ENCODE measurements at places on chromosomes 1 and 21. TPM values are rescaled to one million over a fixed set of nuclear protein-coding genes. Genes with fewer than 3 reads are reported as not detected.

- no peaks in the 10 kb centered on the region for H3K4me1 ChIP-seq
- no peak overlapping the region for H3K4me3 ChIP-seq
- H3K27ac ChIP-seq, result no peak overlapping the region
- no peak for DNase-seq
- H3K27me3 ChIP-seq, result no peaks in the 10 kb centered on the region
Observed at GRCh38 chr1:162279136-162279498, 97.5 kb downstream of the SPATA46 start.

- peaks cover under 1% of the 10 kb centered on the region for H3K36me3 ChIP-seq
- H3K4me3 ChIP-seq, result peak overlapping the region; percentile 92
- peaks cover 7% of the 10 kb centered on the region for H3K4me1 ChIP-seq
- H3K27me3 ChIP-seq, result no peaks in the 10 kb centered on the region
- peak overlapping the region; percentile 94 for H3K27ac ChIP-seq
Observed at GRCh38 chr1:227317523-227318015, 723 bp downstream of the CDC42BPA start.

- no peak for DNase-seq
- H3K27ac ChIP-seq, result no peak overlapping the region
- no peaks in the 10 kb centered on the region for H3K36me3 ChIP-seq
- no peaks in the 10 kb centered on the region for H3K4me1 ChIP-seq
- H3K4me3 ChIP-seq, result no peak overlapping the region
Observed at GRCh38 chr1:98388441-98388840, 273.1 kb upstream of the SNX7 start.

GPR37L1 gene
- polyA plus RNA-seq, result 0.10 TPM

GRCh38 chr1:179831852-179832699 lies 45.5 kb downstream of the TOR1AIP2 start:
- H3K27me3 ChIP-seq, result no peaks in the 10 kb centered on the region
- no peak overlapping the region for H3K27ac ChIP-seq
- H3K36me3 ChIP-seq, result no peaks in the 10 kb centered on the region
- H3K4me1 ChIP-seq, result no peaks in the 10 kb centered on the region
- no peak overlapping the region for H3K4me3 ChIP-seq

S1PR1 gene
- 10.0 TPM for polyA plus RNA-seq

AMY2B gene
- polyA plus RNA-seq, result 32.3 TPM

- H3K36me3 ChIP-seq, result no peaks in the 10 kb centered on the region
- no peak for DNase-seq
- H3K4me3 ChIP-seq, result no peak overlapping the region
- H3K27me3 ChIP-seq, result no peaks in the 10 kb centered on the region
- no peaks in the 10 kb centered on the region for H3K4me1 ChIP-seq
Observed at GRCh38 chr1:241086686-241087085, 270.3 kb downstream of the RGS7 start.

RPAP2 gene
- 21.8 TPM for polyA plus RNA-seq

DNA sequence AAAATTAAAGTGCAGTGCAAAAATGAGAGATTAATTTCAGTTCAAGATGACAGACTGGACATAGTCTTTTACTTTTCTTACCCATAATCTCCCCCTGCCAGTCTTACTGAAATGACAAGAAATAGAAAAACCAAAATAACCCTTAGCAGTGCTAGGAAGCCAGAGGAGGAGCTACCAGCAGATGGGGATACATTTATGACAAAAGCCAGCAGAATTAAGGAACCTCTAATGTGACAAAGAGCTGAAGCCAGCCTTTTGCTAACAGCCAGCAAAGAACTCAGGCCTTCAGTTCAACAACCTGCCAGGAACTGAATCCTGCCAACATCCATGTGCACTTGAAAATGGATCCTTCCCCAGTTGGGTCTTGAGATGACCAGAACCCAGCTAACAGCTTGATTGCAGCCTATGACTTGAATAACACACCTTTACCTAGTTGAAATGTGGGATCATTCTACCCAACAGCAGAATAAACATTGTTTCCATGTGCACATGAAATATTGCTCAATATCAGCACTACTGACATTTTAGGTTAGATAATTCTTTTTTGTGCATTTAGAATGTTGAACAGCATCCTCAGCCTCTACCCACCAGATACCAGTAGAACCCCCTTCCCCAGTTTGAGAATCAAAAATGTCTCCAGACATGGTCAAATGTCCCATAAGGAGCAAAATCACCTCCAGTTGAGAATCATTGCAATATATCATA lies 7.9 kb upstream of the TRAF5 start:
- no peak for DNase-seq
- no peaks in the 10 kb centered on the region for H3K4me1 ChIP-seq
- H3K4me3 ChIP-seq, result no peak overlapping the region
- H3K27ac ChIP-seq, result no peak overlapping the region
- peaks cover 7% of the 10 kb centered on the region for H3K36me3 ChIP-seq

DNA sequence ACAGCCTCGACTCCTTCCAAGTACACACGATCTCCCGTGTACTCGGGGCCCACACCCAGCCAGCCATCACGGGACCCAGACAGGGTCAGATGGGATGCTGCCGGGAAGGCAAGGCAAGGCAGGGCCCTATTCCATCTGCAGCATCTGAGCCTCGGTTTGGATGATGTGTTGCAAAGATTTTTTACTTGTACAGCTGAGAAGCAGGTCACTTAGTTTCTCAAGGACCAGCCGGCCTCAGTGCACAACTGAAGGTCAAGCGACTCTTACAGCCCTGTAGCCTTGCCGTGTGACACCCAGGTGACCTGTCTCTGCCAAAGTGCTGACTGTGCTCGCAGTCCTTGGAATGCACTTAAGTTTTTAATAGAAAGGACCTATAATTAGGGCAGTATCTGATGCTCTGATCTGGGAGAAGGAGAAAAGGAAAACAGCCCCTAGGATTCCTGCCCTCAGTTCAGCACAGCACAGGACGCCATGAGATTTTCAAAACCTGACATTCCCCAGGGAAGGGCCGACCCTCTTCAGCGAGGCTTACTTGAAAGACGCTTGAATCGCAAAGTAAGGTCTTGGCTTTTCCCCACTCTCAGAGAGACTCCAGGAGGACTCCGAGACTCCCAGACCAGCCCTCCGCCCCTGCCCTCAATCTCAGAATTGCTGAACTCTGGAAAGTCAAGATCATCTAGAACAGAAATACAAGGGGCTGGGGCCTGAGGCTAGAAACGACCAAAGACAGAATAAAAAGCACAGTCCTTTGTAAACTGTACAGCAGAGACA lies 1.3 kb downstream of the GPR157 start:
- DNase-seq, result peak; percentile 61
- peak overlapping the region; percentile 74 for H3K4me3 ChIP-seq
- H3K36me3 ChIP-seq, result no peaks in the 10 kb centered on the region
- H3K4me1 ChIP-seq, result peaks cover 4% of the 10 kb centered on the region
- H3K27ac ChIP-seq, result peak overlapping the region; percentile 71

- no peaks in the 10 kb centered on the region for H3K27me3 ChIP-seq
- H3K27ac ChIP-seq, result no peak overlapping the region
- DNase-seq, result no peak
- peaks cover 9% of the 10 kb centered on the region for H3K4me1 ChIP-seq
- H3K4me3 ChIP-seq, result no peak overlapping the region
Observed at GRCh38 chr1:156756355-156756754, 4.9 kb upstream of the HDGF start.

DNA sequence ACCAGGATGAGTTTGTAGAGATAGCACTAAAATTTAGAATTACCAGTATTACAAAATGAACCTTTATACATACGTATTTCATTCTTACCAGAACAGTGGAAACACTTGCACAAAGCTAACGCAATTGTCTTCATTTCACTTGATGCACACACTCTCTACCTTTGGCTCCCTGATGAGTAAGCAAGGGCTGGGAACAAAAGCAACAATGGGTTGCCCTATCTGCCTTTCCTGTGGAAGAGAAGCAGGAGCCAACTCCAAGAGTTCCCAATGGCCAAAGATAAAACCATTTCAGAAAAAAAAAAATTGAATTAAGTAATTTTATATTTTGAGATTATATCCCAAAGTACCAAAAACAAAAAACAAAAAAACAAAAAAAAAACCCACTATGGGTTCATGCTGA lies 344.1 kb upstream of the GREM2 start:
- H3K4me1 ChIP-seq, result no peaks in the 10 kb centered on the region
- no peaks in the 10 kb centered on the region for H3K27me3 ChIP-seq
- DNase-seq, result no peak
- H3K4me3 ChIP-seq, result no peak overlapping the region

DNA sequence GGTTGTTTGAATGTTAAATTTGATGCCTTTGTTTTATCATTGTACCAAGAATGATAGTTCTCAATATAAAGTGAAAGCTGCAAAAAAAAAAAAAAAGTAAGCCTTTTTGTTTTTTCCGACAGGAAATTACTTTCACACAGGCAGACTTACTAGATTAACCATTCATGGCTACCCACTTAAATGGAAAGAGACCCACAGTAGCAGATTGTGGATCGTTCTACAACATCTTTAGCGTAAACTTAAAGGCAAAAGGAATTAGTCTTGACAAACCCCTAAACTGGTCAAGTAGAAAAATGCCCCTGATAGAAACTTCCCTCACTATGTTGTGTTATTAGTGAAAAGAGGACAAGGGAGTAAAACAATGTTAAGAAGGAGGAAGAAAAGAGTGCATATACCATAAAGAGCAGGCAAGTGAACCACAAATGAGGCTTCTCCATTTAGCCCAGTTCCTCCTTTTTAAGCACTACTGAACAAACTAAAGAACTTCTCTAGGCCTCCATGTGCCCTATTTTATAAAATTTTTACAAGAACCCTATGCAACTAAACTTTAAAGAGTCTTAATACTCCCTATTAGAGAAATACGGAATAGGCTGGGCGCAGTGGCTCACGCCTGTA lies 1560.3 kb downstream of the MRPL39 start:
- no peaks in the 10 kb centered on the region for H3K27me3 ChIP-seq
- no peak overlapping the region for H3K27ac ChIP-seq
- no peaks in the 10 kb centered on the region for H3K36me3 ChIP-seq
- no peaks in the 10 kb centered on the region for H3K4me1 ChIP-seq
- DNase-seq, result no peak

LCE2A gene
- polyA plus RNA-seq, result not detected

FCN3 gene
- polyA plus RNA-seq, result 0.13 TPM

DNA sequence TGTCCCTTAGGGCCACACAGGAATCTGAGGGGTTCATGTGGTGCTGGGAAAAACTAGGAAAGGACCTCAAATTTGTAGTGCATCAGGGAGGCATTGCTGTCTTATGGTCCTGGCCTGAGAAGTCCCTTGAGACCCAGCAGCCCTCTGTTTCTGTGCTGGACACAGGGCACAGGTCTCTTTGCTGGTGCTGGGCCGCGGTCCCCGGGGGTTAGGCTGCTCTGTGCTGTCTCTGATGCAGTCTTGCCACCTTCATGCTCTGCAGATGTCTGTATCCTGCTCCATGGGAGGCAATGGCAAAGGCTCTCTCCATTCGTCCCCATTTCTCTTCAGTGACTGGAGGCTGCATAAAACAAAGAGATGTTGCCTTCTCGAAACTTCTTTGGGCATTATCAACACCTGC lies 13.0 kb downstream of the EDARADD start:
- H3K27me3 ChIP-seq, result no peaks in the 10 kb centered on the region
- H3K36me3 ChIP-seq, result no peaks in the 10 kb centered on the region
- H3K27ac ChIP-seq, result no peak overlapping the region

- H3K4me1 ChIP-seq, result peaks cover 54% of the 10 kb centered on the region
- H3K27ac ChIP-seq, result peak overlapping the region; percentile 98
- no peaks in the 10 kb centered on the region for H3K27me3 ChIP-seq
Observed at GRCh38 chr1:67761091-67761490, 72.2 kb downstream of the GNG12 start.

DNA sequence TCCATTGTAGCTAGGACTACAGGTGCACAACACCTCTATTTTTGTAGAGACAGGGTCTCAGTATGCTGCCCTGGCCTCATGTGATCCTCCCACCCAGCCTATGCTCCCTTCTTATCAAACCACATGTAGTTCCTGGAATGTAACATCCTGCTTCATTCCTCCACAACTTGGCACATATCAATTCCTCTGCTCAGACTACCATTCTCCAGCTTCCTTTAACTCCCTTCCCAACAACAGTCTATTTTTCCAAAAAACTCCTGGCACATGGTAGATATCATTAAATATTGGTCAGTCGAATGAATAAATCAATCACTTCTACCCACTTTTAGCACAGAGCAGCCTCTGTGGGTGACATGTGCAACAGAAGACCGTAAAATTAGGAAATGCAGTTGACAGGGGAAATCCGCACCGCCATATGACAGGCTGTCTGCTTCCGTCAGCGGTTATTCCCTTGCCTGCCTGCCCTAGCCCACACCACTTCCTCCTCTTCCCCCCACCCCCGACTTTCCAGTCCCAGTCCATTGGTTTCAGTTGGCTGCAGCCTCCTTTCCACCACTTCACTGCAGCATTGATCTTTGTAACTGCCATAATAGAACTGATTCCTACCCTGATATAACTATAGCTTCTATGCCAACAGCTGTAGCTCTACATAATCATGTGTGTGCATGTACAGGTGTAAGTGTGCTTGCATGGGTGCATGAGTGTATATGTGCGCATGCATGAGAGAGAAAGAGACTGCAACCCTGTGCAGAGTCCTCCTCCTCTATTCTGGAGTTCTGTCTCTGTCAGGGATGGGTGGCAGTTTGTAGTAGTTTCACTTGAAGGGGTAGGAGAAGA lies 6.8 kb upstream of the AKR1A1 start:
- H3K36me3 ChIP-seq, result no peaks in the 10 kb centered on the region
- H3K27me3 ChIP-seq, result no peaks in the 10 kb centered on the region
- H3K4me3 ChIP-seq, result no peak overlapping the region
- peak; percentile 81 for DNase-seq
- peak overlapping the region; percentile 76 for H3K27ac ChIP-seq

DNA sequence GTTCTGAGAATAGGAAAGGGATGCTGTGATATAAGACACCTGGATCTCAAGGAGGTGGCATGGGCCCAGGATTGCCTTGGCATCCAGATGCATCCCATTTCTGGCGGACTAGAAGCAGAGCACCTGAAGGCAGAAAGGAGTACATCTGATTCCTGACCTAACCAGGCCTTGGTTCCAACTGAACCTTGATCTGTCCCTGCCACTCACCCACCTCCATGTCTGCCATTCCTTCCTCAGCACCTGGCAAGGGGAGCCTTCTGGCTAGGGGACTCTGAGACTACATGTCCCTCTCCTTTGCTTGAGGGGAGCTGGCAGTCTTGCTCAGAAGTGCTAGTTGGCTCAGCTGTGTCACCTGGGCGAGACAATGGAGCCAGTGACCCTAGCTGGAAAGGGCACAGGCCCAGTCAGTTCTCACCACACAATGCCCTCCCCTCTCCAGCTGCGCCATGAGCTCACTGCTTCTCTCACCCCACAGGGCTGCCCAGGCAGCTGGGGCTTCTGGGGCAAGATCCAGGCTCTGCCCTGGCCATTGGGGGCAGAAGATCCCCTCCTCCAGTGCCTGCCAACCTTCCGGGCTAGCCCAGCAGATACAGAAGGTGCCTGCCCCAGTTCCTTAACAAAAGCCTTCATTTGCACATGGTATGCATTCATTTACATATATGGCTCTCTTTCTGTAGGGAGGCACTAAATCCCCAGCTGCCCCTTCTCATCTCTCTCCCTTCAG lies 2.9 kb downstream of the IGSF8 start:
- H3K4me3 ChIP-seq, result no peak overlapping the region
- H3K4me1 ChIP-seq, result peaks cover 38% of the 10 kb centered on the region
- H3K27ac ChIP-seq, result no peak overlapping the region
- H3K27me3 ChIP-seq, result no peaks in the 10 kb centered on the region
- peaks cover 35% of the 10 kb centered on the region for H3K36me3 ChIP-seq
- DNase-seq, result no peak

All from large intestine (tissue), 12 donors.